ENCODE measurements at places on chromosomes 5 and 9. TPM values are rescaled to one million over a fixed set of nuclear protein-coding genes. Genes with fewer than 3 reads are reported as not detected.
A peak's percentile ranks its signal among the peaks of the same experiment; 100 is the strongest.

The BNC2 gene
- 168 TPM for total RNA-seq

The TEX10 gene
- total RNA-seq, result 14.9 TPM

DNA sequence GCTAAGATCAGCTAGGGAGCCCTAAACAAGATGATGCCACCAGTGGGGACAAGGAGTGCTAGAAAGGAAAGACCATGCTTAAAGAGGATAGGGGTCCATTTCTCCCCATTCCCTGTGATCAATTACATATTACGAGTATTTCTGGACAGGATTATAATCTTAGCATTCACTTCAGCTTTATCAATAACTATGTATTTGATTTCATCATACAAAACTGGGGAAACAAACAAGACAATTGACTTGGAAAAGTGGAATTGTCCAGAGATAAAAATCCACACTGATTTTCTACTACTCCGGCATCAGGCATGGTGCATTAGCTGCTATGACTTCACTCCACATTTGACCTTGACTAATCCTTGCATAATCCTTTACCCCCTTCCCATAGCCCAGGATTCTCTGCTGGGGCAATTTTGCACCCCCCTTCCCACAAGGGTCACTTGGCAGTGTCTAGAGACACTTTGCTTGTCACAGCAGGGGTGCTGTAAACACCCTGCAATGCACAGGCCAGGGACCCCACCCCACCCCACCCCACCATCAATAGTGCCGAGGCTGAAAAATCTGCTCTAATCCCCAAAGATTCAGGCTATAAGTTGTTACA is 29.9 kb upstream of the UBE2QL1 start:
- no peak for DNase-seq

DNA sequence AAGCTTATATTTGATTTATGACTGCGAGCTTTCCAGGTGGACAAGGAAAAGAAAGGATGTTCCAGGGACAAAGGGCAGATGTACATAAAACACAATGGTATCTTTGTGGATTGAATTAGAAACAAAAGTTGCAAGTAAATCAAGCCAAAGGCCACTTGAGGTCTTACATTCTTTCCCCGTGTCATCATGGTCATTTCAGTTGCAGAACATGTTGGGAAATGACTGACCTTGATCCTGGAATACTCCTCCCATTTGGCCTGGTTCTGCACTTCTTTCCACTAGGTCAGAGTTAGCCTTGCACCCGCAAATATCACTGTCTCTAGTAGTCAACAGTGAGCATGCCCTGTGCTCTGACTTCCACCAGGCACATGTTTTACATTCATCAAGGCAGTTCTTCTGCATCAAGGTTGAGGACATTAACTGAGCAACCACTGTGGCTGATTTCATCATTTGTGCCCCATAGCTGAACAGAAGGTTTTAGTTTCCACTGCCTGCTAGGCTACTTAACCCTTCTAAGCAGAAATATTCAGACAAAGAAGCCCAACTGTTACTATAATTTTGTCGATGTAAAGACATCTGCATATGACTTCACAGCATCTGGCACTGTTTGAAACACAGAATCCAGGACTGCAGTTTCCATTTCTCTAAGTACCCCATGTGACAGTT is 1161.7 kb upstream of the DMAC1 start:
- DNase-seq, result peak; percentile 48

DNA sequence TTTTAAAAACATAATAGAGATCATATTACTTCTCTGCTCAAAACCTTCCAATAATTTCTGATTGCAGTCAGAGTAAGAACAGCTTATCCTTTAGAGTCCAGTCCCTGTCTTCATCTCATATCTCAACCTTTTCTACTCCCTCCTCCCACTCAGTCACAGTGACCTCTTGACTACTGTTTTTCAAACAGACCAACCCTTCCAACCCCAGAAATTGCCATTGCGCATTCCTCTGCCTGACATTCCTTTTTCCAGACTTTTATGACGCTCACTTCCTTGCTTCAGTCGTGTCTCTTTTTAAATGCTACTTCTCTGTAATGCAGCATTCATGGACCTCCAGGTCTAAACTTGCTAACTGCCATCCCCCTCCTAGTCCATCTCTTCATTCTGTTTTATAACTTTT is 800.5 kb downstream of the BRINP1 start:
- no peak for DNase-seq

GRCh38 chr5:174799121-174799520 is 74.7 kb downstream of the MSX2 start:
- no peak for DNase-seq

DNA sequence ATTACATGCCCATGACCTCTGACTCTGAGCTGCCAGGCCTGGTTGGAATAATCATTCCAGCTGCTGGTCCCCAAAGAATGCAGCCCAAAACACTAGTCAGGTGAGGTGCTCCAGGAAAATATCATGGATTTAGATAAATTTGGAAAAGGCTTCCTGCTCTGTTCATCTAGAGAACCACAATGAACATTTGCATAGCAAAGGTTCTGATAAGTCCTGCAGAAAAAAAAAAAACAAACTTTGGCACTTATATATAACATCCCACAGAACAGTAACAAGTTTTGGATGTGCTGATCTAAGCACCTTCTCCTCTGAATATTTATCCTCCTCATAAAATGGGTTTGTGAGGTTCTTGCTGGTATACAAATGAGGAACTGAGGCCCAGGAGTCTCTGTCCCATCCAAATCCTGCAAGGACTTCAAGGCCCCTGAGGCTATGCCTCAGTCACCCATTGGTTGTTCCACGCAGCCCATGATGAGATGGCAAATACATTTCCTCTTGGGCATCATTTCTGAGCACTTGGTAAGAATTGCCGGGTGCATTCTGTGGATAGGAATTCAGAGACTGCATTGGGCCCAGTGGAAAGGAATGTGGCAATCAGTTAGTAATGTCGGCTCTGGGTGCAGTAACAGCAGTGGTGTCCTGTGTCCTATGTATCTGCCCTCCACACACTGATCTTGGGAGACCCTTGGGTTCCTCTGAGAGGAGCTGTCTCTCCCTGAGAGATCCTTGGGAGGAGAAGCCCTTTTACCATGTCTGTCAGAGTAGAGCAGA is 73.4 kb upstream of the ASS1 start:
- no peak for DNase-seq

- no peak for DNase-seq
Measured at GRCh38 chr9:79632705-79633104, 60.9 kb downstream of the TLE4 start.

- no peak for DNase-seq
Measured at GRCh38 chr5:134088994-134089560, 25.4 kb upstream of the TCF7 start.

Measured in psoas muscle (tissue), 8 donors.